ENCODE measurements at places on chromosomes 12 and 14. TPM values are rescaled to one million over a fixed set of nuclear protein-coding genes. Genes with fewer than 3 reads are reported as not detected.

DNA sequence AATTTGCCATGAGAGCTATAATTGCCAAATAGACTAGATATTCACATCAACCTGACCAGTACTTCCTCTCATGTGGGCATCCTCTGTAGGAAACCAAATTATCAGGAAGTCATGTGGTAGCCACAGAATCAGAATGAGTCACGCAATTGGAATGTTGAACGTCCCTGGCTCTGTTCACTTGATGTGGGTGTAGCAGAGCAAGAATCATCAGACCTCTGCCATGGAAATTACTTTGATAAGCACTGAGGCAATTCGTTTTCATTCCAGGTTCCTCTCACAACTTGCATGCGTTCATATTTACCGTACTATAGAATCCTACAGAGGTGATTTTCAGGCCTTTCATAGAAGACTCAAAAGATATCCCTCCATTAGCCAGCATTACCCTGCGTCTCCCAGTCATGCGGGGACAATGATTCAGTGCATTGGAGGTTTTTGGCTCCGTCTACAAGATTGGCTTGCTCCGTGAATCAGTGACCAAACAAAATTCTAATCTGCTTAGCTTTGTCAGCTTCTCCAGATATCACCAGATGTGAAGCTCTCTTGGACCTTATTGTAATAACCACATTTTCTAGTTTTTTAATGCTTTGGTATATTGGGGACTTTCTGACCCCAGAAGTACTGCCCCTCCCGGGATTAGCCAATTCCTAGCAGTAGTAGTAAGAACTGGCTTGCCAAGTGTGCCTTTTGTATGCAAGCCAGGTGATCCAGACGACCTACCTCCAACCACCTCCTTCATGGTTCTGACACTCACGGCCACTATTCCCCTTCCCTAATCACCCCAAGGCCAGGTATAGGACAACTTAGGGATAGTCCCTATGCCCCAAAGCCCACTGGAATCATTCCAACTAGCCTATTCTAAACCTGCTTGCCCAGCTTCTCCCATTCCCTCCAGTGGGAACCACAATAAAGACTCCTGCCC lies 133.4 kb downstream of the KICS2 start:
- H3K36me3 ChIP-seq = no peaks in the 10 kb centered on the region
- DNase-seq = no peak
- H3K4me3 ChIP-seq = no peak overlapping the region
- peaks cover 11% of the 10 kb centered on the region for H3K27me3 ChIP-seq

GRCh38 chr14:65472189-65472588 lies 59.7 kb downstream of the FUT8 start:
- no peak overlapping the region for H3K4me3 ChIP-seq
- no peak for DNase-seq
- peaks cover 51% of the 10 kb centered on the region for H3K4me1 ChIP-seq
- peaks cover 21% of the 10 kb centered on the region for H3K36me3 ChIP-seq
- no peaks in the 10 kb centered on the region for H3K27me3 ChIP-seq

B4GALNT3 gene
- total RNA-seq = 2.8 TPM

PTCSC3 gene
- total RNA-seq = not detected

All from activated CD8-positive, alpha-beta T cell treated with anti-CD3 and anti-CD28 coated beads for 36 hours (primary cell).